ENCODE measurements at places on chromosomes 2 and 18. TPM values are rescaled to one million over a fixed set of nuclear protein-coding genes. Genes with fewer than 3 reads are reported as not detected.

GRCh38 chr2:24855726-24856125, 62.5 kb downstream of the CENPO start:
- peaks cover 7% of the 10 kb centered on the region for H3K36me3 ChIP-seq
- no peak for DNase-seq
- H3K27me3 ChIP-seq: no peaks in the 10 kb centered on the region
- H3K4me1 ChIP-seq: peaks cover 3% of the 10 kb centered on the region
- H3K4me3 ChIP-seq: no peak overlapping the region

DNA sequence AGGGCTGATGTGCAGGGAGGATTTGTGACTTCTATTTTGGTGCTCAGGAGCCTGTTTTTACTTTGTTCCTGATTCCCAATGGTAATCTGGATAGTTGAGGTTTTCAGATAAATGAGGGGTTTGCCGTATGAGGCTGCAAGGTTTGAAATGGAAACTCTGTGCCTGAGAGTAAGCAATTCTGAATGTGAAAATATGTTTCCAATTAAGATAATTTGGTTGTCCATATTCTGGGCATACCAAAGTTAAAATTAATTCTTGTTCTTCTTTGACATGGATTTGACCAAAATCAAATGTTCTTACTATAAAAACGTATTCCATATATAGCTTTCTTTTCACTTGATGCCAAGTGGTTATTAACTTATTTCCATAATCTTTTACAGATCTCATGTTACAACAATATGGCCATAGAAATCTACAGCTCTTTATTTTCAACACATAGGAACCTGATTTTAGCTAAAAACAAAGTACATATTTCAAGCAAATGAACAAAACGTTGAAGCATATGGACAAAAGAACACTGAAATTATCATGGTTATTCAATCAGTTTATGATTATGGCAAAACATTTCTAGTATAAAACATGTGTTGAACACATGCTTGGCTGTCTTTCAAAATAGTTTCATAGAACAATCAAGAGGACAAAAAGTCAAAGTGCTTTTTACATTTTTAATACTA, 63.4 kb upstream of the ARHGAP28 start:
- no peak overlapping the region for H3K4me3 ChIP-seq
- no peaks in the 10 kb centered on the region for H3K36me3 ChIP-seq
- H3K27ac ChIP-seq: no peak overlapping the region
- no peaks in the 10 kb centered on the region for H3K4me1 ChIP-seq
- no peak for DNase-seq

DNA sequence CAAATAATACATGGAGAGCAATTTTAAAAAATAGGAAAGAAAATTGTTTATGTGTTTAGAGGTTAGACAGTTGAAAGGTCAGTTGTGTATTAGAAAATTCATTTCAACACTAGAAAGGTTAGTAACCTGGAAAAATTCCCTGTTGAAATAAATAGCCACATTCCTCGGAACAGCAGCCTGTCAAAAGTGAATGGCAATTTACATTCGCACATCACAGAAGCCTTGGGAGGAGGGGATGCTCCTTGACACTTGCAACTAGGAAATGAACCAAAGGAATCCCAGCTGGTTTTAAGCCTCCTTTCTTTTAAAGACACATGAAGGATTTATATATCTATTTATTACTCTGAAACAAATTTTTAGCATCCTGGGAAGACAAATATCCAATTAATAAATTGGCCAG, 653.5 kb upstream of the LRRTM4 start:
- H3K27me3 ChIP-seq: no peaks in the 10 kb centered on the region
- H3K4me3 ChIP-seq: no peak overlapping the region
- no peaks in the 10 kb centered on the region for H3K4me1 ChIP-seq
- no peak for DNase-seq
- H3K36me3 ChIP-seq: no peaks in the 10 kb centered on the region
- H3K27ac ChIP-seq: no peak overlapping the region

DNA sequence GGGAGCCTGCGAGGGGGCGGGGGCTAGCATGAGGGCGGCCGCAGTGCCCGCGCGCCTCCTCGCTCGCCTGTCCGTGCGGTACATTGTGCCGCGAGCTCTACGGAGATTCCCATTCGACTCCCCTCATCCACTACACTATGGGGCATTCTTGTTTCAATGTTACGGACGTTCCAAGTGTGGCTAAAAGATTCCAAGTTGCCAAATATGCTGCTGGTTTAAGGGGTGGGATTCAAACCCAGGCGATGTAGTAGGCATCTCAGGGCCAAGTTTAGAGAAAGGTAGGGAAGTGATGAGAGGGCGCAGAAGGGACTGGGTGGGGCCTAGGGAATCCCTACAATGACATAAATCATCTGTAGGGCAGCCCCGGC, 10.0 kb upstream of the CRYBA2 start:
- DNase-seq: no peak
- H3K27ac ChIP-seq: no peak overlapping the region

AQP12B gene
- not detected for total RNA-seq

SULT1C4 gene
- not detected for total RNA-seq

KRTCAP3 gene
- total RNA-seq: 4.5 TPM

Measured in activated CD8-positive, alpha-beta memory T cell treated with anti-CD3 and anti-CD28 coated beads, Interleukin-2, amount 10 ng/mL, durations not matched to agents 7 days and 5 days (primary cell).